AG10803 (cell line): ENCODE measurements at places on chromosomes 3 and 15.

DNA sequence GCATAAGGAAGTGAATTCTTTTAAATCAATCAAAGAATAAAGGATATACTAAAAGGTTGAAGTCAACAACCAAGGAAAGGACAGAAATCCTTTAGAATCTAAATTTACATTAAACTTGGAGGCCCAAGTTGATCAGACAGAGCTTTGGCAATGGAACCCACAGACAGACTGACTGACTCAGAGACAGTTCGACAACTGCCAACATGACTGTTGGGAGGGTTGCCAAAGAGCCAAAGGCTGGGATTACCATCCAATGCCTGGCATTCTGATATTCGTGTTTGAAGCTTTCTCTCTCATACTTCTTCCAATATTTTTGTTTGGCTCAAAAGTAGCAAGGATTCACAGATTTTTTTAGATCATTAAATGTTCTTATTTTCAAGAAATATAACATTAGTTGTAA is 406.1 kb downstream of the PLCL2 start:
- DNase-seq, result peak; percentile 4

DNA sequence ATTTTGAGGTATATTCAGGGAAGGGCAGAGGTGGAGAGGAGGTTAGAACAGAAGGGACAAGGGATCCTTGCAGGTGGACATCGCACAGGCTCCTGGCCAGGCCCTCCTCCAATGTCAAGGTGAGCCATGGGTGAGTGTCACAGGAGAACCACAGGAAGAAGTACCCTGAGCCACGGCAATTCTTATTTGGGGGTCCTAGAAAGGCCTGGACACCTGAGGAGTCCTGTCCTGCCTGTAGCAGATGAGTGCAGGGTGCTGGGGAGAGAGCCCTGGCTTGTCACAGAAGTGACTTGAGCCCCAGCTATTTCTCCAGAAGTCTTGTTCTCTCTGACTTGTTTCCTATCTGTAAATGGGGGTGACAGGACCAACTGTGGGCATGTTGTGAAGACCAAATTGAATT is 4.3 kb downstream of the SLC6A20 start:
- DNase-seq, result no peak

DNA sequence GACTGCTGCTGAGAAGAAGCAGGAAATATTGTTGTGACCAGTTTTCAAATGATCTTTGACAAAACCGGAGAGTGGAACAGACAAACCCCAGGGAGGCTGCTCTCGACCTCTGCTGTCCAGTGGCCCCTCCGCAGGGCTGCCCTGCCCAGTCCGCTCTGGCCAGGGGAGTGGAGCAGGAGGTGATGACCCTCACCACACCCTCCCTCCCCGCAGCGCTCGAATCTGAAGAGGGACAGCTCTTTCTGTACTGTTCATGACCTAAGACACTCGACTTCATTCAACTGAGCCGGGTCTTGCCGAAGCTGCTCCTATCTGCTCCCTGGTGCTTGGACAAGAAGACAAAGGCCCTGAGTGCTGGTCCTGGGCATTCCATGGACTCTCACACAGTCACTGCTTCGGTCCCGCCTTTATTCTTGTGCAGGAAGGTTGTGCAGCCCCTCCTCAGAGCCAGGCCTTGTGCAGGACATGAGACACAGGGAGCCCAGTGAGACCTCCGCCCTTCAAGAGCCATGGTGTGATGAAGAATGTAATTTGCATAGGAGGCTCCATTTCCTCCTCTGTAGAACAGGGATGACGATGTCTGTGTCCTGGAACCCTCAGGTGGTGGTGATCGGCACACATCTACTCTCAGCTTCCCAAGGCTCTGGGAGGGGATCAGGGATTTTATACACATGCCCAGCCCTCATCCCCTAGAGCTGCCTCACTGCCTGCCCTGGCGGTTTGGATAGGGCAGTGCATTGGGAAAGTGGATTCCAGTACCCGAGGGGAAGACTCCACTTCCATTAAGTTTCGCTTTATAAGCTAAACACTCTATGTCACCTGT is 97.1 kb upstream of the PRR20G start:
- no peak for DNase-seq

DNA sequence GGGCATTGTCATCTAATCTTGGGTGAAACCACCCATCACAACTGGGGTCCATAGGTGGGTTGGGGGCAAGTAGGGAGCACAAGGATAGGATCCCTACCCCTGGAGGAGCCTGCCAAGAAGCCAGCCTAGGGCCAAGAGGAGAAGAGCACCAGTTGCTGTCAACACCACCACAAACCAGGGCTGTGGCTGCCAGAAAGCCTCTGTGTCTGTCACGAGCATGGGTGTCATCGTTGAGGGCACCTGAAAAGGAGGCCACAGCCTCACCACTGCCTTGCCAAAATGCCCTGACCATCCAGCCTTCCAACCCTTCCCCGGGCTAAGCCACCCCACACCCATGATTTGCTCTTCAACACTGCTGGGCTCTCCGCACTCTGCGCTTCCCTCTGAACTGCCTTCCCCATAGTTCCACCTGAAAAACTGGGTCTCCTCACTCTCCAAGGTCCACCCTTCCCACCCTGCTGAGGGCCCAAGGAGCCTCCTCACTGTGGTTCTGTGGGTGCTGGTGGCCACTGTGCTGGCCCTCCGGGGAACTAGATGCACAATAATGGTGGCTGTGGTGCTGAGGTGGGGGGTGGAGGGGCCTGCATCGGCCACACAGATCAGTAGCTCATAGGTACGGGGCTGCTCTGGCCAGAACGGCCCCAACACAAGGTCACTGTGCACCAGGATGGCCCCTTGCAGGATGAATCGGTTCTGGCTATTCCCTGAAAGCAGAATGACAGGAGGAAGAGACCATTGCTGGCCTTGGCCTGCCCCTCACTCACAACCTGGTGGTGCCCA is 6.2 kb upstream of the IP6K1 start:
- no peak for DNase-seq

DNA sequence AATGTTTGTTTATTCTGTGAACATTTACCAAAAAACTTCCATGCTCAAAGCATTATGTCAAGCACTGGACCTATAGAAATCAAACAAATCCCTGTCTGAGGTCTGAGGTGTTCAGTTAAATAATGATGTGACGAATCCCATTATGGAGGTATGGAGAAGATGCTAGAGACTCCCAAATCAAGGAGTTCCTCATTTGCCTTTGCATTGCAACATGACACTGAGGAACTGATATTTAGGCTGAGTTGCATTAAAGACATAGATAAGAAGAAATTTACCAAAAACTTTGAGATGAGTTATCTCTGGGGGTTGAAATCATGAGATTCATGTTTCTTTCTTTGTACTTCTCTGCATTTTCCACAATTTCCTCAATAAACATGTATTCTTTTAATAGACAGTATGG is 16.0 kb downstream of the CD200 start:
- no peak for DNase-seq

- peak; percentile 51 for DNase-seq
Observed at GRCh38 chr3:72245183-72245811, 460.3 kb upstream of the PROK2 start.

- no peak for DNase-seq
Observed at GRCh38 chr15:47990821-47991220, 130.0 kb upstream of the SLC24A5 start.

DNA sequence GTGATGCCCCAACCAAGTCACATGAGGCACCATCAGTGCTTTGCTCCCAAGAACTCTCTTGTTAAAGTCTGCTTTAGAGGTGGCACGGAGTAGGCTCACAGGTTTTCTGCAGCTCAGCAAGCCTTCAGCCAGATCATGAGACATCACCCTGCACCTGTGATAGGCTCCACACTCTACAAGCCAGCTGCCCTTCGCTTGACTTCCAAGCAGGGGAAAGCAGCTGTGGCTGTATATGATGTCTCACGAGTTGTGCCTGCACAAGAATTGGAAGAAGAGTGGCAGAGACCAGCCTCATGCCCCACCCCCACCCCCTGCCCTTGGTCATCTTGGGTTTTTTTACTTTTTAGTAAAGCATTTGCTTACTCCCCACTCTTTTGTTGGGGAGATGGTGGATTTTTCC is 22.5 kb downstream of the MRPS11 start:
- DNase-seq, result no peak

DNA sequence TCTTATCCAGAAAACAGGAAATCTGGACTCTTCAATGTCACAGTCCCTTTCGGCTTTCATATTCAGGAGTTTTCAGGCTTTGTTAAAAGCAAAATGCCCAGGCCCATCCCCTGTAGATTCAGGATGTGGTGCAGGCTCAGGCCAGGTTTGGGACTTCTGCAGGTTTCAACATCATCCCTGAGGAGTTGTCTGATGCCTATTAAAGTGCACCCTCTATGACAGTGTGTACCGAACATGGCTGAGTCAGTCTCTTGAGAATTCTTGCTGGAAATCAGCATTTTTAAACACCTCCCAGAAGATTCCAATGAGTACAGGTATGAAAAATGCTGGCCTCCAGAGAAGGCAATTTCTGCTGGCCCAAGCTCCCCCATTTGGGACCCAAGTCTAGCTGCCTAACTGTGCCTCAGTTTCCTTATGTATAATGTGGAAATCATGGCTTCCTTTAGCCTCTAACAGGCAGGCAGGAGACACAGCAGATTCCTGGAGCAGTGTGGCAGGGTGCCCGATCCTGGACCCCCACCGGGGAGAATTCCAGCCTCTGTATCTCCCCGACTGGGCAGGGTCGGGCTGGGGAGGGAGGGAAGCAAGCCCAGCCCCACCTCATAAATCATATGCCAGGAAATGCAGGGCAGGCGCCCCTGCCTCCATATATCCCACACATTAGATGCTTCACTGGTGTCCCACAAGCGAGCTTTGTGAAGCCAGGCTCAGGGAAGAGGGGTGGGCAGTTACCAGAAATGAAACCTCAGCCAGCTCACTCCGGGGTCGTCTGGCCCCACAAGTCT is 44.4 kb upstream of the SLC6A11 start:
- no peak for DNase-seq

DNA sequence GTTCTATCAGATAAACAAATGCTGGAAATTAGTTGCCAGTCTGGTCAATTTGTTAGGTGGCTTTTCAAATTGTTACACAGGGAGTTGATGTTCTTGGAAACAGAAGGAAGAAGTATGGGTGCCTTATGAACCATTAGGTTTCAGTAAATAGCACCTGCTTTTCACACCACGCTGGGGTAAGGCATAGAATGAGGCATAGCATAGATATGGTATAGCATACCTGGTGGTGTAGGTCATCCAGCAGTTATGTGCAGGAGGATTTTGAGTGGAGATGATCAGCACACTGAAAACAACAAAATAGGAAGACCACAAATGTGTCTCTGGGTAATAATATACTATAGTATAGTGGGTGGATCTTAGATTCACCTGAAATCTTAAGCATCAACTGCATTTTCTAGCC is 121.4 kb downstream of the GMPS start:
- DNase-seq, result no peak

DNA sequence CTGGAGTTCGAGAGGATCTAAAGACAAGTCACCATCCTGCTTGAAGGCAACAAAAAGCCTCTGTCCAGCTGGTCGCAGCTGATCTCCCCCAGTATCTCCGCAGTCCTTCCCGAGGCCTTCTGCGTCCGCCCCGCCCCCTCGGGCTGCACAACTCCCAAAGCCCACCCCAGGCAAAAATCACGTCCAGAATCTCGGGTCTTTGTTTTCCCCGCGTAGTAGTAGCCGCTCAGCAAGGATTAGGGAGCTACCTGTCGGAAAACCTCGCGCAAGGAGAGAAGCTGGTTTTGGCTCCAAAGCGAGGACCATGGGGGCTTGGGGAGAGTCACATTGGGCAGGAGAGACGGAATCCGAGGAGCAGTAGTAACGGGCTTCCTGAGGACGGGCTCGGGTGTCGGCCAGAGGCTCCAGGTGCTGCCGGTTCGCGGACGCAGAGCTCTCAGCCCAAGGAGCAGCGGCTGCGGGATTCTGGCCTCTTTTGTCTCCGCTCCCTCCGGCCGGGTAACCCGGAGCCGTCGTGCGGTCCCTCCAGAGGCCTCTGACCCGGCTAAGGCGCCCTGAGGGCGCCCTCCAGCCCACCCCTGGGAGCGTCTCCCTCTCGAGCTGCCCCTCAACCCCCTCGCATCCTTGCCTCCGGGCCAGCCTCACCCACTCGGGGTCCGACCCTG is 401 bp downstream of the ZSCAN29 start:
- DNase-seq, result peak; percentile 26

GRCh38 chr3:98013411-98014267 is 21.5 kb downstream of the GABRR3 start:
- no peak for DNase-seq

- DNase-seq, result peak; percentile 65
Observed at GRCh38 chr3:135513106-135514059, 452.1 kb upstream of the PPP2R3A start.

DNA sequence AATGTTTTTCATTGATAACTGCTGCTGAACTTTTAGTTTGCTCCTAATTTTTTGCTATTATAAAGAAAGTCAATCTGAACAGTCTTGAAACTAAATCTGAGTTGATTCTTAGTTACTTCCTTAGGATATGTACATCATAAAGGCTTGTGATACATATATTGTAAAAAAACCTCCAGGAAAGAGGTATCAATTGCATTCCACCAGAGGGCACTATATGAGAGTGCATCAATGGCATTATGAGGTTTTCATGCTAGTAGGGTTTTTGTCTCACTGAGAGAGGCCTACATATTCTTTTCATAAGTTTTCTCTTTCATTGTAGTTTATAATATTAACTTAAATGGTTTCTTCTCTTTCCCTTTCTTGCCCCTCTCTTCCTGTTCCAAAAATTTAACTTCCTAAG is 46.9 kb downstream of the PIK3R4 start:
- DNase-seq, result peak; percentile 27

DNA sequence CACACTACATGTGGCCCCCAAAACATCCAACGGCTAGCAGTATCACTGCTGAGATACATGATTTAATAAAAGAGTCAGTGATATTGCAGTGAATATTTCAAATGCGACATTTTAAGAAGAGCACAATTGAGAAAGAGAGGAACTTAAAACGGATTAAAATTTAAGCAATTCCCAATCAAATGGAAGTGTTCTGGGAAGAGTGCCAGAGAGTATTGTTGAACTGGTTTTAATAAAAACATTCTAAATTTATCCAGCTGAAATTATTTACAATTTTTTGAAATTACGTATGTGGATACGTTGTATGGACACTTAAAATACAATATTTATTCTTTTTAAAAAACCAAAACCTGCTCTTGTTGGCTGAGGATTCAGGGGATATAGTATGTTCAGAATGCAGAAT is 117.7 kb downstream of the C3orf38 start:
- no peak for DNase-seq

DNA sequence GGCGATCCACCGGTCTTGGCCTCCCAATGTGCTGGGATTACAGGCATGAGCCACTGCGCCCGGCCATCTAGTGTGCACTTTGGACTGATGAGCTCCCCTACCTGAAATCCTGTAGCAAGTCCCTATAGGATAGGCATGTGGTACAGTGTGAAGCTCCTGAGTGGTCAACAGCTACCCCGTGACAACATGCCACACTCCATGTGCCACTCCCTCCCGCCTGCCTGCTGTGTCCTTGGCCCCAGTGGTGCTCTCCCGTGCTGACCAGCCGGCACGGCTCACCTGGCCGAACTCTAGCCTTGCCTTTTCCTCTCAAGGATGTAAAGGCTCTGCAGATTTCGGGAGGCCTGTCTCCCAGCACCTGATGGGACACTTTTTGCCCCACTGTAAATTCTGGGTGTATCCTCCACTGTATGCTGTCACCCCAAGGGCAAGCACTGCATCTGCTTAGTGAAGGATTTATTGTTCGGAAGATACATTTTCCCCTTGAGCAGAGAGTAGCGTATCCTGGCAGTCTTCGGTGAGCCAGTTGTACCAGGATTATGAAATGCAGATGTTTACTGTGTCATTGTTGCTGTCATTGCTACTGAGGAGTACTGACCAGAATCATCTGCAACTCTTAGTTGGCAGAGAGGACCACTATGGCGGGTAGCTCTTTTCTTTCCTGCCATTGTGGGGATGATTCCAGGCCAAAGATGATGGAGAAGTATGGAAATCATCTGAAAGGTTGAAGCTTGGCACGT is 64.7 kb downstream of the IGF1R start:
- peak; percentile 28 for DNase-seq
